ENCODE measurements at places on chromosomes 6 and 20.

DNA sequence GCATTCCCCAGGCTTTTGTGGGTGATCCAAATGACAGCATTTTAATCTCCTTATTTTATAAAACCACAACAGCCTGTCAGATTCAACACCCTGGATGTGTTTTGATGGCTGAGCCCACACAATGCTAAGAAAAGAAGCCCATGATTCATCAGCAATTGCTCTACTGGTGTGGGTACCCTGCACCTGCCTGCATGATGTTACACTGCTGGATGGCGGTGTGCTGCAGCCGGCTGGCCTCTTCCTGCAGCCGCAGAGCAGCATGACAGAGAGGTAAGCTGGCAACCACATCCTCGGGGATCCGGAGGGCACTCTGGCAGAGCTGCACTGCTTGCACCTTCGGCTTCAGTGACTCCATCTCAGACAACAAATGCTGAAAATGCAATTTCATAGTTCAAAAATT, 327.5 kb downstream of the SYNE1 start:
- DNase-seq, result peak; percentile 22

GRCh38 chr6:107786709-107787588, 37.2 kb downstream of the SCML4 start:
- DNase-seq, result no peak

DNA sequence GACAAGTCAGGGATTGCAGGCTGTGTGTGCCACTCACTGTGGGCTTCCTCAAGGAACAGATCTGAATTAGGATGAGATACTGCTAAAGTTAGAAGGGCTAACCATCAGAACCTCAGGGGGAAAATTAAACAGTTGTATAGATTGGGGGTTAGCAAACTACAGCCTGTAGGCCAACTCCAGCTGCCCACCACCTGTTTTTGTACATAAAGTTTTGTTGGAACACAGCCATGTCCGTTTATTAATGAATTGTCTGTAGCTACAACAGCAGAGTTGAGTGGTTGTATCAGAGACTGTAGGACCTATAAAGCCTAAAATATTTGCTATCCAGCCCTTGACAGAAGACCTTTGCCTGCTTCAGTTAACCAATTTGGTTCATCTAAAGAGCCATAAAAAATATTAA, 127.2 kb upstream of the ECI2 start:
- no peak for DNase-seq

- no peak for DNase-seq
Observed at GRCh38 chr20:24571159-24571558, 101.7 kb downstream of the SYNDIG1 start.

DNA sequence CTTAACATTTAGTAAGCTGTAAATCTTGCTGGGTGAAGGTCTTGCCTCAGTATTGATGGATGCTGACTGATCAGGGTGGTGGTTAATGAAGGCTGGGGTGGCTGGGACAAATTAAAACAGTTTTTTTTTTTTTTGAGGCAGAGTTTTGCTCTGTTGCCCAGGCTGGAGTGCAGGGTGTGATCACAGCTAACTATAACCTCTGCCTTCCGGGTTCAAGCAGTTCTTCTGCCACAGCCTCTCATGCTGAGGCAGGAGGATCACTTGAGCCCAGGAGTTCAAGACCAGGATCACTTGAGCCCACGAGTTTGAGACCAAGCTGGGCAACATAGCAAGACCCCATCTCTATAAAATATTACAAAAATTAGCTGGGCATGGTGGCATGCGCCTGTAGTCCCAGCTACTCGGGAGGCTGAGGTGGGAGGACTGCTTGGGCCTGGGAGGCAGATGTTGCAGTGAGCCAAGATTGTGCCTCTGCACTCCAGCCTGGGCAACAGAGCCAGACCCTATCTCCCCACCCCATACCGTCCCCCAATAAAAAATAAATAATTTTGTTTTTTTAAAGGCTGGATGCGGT, 67.2 kb downstream of the NCOA3 start:
- no peak for DNase-seq

DNA sequence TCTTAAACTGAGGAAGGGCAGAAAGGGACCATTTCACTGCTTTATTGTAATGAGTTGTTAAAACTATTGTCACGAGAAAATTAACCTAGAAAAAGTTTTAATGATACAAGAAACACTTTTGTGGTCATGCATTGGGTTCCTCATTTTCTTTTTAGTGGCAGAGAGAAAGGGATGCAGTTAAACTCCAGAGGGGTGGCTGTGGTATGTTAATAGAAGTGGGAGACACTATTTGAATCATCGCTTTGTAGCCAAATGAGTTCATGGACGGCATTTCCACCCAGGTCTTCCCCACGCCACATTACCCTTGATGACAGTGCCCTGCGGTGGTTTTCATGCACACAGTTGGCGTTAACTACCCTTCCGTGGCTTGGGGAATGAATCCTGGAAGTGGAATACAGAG, 235.6 kb downstream of the PLCB1 start:
- DNase-seq, result no peak

DNA sequence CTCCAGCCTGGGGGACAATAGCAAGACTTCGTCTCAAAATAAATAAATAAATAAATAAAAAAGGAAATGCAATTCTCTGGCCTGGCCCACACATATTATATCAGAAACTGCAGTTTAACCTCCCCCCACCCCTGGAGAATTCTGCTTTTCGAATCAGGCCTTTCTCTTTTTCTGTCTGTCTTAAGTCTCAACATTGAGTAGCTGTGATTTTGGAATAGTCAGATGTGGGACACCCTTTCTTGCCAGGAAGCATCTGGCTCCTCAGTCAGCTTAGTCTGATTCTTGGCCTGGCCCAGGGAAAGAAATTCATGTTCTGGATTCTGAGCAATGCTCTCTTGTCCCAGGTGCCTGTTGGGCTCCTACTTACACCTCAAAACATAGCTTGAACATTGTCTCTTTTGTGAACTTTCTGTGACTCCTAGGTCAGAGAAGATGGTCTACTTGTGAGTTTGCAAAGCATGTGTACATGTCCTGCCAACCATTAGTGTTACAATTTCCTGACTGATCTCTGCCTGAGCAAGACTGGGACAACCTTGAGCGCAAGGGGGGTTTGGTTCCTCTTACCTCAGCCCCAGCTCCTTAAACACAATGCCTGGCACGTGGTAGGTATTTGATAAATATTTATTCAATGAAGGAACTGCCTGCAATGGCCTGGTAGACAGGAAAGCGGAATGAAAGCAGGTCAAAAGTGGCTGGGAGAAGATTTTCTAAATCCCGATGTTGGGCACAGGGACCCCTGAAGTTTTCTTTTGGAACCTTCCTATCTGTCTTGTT, 23.8 kb upstream of the POU5F1 start:
- DNase-seq, result no peak

GRCh38 chr6:109029313-109029712, 65.3 kb downstream of the SESN1 start:
- no peak for DNase-seq

DNA sequence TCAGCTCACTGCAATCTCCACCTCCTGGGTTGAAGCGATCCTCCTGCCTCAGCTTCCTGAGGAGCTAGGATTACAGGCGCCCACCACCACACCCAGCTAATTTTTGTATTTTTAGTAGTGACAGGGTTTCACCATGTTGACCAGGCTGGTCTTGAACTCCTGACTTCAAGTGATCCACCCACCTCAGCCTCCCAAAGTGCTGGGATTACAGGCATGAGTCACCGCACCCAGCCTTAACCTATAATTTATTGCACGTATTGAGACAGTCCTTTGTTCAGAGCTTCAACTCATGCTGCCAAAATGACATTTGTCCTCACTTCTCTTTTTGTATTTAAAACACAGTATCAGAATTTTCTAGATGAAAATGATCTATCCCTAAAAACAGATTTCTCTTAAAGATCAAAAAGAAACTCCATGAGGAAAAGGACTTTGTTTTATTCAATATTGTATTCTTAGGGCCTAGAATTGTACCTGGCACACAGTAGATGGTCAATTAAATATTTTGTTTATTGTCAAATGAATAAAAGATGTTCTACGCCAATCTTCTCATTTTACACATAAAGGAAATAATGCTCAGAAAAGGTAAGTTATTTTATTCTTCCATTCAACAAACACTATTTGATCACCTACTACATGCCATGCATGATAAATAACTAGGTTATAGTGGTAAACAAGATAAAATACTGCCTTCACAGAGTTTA, 10.8 kb downstream of the SERAC1 start:
- no peak for DNase-seq

DNA sequence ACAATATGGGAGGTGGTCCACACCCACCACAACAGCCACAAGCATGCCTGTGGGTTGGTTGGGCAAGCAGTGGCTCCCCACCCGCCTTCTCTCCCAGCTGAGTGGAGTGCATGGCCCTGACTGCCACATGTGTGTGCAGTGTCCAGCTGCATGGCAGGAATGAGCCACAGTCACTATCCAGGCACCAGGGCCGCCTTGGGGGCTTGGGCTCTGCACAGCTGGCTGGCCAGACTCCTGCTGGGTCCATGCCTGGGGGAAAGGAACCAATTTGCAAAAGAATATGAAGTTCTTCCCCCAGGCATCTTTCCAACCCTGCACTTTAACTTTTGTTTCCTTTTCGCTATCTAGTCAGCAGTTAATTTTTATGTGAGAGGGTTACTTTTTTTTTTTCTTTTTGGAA, 11.6 kb upstream of the ASCC3 start:
- no peak for DNase-seq

DNA sequence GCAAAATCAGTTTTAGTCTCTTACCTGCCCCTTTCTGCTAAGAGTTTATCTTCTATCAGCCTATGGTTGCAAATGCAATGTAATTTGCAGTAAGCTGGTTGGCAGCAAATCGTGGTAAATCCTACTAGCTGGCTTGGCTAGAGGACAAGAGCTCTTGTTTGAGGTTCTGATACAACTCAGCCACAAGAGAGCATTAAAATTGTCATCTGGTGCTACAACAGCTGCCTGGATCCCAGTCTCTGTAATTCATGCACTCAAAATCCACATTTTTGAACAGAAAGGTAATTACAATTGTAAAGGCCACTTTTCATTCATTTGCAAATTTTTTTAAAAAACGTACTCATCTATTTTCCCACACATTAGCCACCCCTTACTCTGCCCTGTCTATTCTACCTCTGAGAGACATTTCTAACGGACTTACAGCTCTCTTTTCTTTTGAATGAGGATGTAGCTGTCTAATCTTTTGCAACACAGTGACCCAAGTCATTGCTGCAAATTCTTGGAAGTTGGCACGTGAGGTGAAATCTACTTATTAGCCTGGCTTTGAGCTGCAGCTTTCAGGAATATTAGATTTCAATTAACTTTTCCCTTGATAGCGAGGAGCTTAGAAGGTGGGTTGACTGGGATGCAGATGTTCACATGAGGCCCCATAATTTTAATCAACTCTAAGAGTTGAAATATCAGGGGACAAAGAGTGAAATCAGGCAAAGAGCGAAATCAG, 54.0 kb upstream of the FAM184A start:
- no peak for DNase-seq

DNA sequence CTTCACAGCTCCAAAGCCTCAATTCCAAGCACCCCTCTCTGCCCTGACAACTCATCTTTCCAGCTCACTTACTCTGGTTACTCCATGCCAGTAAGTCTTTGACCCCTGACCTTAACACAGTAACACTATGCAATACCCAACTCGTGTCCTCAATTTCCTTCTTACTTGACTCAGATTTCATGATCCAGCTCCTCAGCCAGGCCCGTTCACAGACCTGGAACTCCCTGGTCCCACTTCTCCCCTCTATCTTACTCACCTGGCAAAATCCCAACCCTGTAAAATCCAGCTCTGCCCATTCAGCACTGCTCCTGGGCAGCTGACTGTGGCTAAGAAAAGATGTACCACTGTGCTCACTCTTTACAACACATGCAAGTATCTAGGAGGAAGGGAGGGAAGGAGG, 7.9 kb downstream of the GNL1 start:
- DNase-seq, result no peak

DNA sequence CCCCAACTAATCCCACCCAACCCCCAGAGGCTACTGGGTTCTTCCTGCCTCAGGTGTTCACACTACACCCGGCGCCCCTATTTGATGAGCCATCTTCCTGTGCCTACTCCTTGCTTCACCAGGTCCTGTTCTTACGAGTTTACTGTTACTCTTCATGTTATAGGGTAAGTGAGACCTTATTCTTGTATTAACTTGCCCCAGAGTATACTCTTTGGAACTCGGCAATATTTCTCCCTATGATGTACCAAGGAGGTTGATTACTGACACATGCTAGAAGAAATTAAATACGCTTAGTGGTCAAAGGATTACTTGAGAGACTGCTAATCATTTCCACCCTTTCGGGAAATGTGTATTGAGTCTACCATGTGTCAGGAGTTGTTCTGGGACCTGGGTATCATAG, 8.9 kb downstream of the RING1 start:
- no peak for DNase-seq

DNA sequence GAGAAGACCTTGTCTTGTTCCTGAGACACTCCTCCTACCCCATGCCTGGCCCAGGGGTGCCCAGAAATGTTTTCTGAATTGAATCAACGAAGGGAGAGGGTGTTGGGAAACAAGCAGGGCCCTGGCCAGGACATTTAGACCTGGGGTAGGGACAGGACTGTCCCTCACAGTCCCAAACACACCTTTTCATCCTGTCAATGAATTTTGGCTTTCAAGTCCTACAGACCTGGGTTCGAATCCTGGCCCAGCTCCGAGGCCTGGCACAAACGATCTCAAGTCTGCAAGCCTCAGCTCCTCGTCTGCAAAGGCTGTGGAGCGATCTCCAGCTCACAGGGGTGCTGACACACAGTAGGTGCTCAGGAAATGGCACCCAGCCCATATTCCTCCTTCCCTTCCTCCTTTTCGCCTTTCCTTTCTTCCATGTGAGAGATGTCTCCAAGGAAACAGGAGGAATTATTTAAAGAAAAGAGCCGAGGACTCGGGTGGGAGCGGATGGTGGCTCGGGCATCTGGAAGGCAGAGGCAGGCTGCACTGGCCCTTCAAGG, 7.3 kb upstream of the DLGAP4 start:
- DNase-seq, result no peak
